ENCODE measurements at places on chromosomes 6 and 20. TPM values are rescaled to one million over a fixed set of nuclear protein-coding genes. Genes with fewer than 3 reads are reported as not detected.

DNA sequence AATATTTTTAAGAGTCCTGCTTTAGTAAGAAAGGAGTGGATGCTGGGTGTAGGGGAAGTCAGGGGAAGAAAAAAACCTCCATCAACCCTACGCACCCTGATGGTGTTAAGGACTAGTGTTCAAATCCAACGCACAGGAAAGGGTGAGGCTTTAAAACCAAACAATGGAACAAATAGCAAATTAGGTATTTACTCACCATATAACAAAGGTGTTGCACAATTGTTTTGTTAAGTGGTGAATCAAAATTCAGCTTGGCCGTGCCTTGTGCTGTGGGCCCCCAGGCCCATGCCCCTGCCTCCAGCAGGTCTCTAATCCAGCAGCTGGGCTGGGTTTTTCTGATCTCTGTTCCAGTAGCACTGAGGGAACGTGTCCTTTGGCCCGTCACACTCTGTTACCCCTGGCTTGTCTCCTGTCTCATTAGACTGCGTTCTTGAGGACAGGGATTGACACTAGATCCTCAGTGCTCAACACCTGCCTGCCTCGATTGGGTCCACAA, 11.8 kb downstream of the FAM83D start:
- no peak for DNase-seq

- no peak for DNase-seq
Observed at GRCh38 chr6:30234356-30234755, 21.1 kb upstream of the TRIM26 start.

- DNase-seq: peak; percentile 78
Observed at GRCh38 chr6:38489951-38490350, 149.8 kb downstream of the BTBD9 start.

DNA sequence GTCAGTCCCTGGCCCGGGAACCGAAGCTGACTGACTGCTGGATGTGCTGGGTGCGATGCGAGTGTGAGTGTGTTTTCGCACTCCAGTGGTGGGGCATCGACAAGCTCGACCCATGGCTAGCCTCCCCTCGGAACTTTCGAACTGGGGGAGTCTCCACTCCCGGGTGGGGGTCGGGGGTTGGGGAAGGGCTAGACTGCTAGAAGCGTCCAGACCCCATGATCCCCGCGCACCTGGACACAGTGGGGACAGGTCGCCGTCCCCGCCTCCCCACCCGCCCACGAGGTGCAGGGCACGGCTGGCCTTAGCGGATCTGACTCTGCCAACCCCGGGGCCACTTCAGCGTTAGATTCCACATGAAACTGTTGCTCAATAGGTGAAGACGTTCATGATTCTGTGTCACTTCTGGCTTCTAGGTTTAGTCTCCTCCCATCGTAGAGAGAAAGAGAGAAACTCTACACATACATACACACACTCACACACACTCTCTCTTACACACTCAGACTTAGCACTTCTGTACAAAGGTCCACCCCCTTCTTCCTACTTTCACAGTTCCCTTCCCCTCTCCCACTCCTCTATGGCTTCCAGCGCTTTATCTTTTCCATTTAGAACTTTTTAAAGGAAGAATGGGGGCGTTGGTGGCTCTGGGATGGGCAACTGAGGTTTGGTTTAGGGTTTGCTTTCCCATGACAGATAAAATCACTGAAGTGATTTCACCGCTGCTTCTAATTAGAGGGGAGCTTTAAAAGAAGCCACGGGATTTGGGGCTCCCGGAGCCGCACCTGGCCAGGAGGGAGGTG, 5.1 kb upstream of the TFAP2A start:
- no peak for DNase-seq

- peak; percentile 41 for DNase-seq
Observed at GRCh38 chr6:69917834-69918233, 51.5 kb downstream of the COL19A1 start.

- no peak for DNase-seq
Observed at GRCh38 chr6:106800379-106800778, 171.0 kb downstream of the QRSL1 start.

DNA sequence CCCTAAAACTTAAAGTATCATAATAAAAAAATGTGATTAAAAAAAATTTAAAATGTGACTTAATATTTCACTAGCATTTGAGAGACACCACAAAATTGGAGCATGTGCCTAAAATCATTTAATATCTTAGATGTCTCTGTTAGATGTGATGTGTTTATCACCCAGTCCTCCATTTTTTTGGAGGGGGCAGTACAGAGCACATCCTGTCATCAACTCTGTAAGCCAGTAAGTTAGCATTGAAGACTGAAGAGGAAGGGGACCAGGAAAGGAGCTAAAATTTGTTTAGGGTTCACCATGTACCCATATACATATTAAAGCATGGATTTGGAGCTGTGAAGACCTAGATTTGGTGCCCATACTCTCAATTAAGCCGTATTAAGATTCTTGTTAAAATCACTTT, 30.7 kb upstream of the ADIG start:
- no peak for DNase-seq

- peak; percentile 49 for DNase-seq
Observed at GRCh38 chr6:4817551-4817950, 41.3 kb downstream of the CDYL start.

DNA sequence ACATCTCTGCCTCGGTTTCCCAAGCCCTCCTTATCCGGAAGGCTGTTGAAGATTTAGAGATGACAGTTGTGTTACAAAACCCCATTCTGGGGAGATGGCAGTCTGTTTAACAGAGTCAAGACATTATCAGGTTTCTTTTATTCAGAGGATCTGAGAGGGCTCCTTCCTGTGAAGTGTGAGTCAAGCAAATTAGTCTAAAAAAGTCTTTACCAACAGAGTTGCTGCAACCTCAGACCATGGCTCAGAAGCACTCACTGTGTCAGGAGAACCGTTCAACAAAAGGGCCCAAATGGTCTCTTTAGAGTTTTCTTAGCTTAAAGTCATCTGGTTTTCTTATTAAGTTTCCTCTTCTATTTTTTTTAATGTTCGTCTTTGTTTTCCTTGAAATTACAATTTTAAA, 717.8 kb downstream of the EPM2A start:
- DNase-seq: no peak

GRCh38 chr6:71292001-71292400, 3.4 kb downstream of the OGFRL1 start:
- no peak for DNase-seq

DNA sequence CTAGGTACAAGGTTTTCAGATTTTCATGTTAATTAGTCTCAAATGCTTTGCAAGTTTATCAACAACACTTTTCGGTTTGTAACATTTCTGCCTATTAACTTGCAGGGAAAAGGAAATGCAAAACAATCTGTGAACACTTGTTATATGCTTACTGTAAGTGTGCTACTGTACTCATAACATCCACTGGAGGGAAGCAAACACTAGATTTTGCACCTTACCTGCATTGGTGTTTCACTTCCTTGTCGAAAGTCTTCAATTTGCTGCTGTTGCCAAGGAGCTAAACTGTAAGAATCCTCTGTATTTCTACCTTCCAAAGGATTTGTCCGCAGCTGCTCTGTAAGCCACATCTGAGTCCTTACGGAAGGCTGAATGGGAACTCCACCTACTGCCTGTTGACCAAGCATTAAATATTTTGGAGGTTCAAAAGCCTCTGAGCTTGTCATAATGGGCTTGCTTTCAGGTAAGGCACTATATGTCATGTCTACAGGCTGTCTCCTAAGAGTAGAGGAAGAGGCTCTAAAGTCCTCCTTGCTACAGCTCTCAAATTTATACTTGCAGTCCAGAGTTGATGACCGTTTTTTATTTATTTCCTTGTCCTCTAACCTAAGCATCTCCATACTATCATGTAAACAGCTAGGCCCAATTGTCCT, 17.3 kb downstream of the PLN start:
- no peak for DNase-seq

DNA sequence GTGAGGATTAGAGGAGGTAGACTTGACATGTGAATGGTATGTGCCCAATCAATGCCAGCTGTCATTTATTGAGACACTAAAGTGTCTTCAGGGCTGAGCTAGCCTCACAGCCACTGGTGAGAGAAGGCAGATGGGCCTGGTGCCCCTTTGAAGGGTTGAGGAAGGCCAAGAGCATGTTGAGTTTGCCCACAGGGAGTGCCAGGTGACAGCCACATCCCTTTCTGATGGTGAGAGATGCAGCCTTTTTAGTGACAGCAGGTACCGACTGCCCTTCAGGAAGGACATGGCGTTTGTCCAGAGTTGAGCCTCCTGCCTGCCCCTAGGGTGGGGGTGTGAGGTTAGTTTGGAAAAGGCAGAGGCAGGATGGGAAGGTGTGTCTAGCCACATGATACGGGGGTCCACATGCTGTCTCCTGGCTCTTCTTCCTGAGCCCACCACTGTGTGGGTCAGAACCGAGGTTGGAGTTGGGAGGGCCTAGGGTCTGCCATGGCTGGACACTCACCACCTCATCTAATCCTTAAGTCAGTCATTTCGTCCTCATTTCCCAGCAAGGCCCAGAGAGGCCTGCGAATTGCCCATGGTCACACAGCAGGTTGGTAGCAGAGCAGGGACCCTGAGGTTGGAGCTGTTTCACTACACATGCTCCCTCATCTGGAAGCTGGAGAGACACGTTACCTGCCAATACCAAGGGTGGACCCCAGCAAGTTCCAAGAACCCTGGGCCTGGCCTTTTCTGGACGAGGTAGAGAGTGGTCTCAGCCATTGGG, 32.5 kb downstream of the SPDEF start:
- DNase-seq: no peak

Gene ZC2HC1B
- total RNA-seq: not detected

Gene GPX5
- total RNA-seq: 4.3 TPM

Gene TNFAIP3
- 16.8 TPM for total RNA-seq

Gene SEL1L2
- total RNA-seq: not detected

Gene FAM210B
- 46.3 TPM for total RNA-seq

Gene FOXA2
- not detected for total RNA-seq

Gene TBXT
- total RNA-seq: not detected
